ENCODE measurements at places on chromosomes 5 and 9.

- no peak for DNase-seq
Measured at GRCh38 chr9:20611691-20612287, 10.5 kb downstream of the MLLT3 start.

GRCh38 chr9:18910916-18911315 is 122.1 kb downstream of the SAXO1 start:
- DNase-seq: no peak

- DNase-seq: no peak
Measured at GRCh38 chr5:64680289-64680688, 10.0 kb upstream of the SHISAL2B start.

GRCh38 chr9:16679327-16679821 is 191.1 kb downstream of the BNC2 start:
- DNase-seq: no peak

DNA sequence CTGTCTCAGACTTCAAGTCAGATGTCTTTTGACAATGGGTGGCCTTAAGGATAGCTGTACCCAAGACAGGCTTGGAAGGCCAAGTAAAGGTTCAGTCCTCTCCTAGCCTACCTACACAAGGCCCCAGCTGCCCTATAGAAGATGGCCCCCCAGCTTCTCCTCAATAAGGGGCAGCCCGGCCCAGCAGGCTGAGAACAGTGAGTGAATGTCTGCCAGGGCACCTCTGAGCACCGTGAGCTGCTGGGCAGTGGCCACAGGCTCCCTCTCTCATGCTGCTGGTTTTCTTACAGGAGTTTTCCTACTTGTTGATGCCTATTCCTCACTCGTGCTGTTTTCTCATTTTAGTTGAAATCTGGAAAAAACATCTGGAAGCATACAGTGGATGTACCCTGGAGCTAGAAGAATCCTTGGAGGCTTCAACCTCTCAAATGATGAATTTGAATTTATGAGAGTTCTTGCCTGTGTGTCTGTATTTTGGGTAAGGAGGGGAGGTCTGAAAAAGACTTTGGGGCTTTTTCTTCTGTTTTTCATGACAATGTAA is 40.1 kb downstream of the SECISBP2 start:
- DNase-seq: no peak
